ENCODE measurements at places on chromosomes 13 and 19.

DNA sequence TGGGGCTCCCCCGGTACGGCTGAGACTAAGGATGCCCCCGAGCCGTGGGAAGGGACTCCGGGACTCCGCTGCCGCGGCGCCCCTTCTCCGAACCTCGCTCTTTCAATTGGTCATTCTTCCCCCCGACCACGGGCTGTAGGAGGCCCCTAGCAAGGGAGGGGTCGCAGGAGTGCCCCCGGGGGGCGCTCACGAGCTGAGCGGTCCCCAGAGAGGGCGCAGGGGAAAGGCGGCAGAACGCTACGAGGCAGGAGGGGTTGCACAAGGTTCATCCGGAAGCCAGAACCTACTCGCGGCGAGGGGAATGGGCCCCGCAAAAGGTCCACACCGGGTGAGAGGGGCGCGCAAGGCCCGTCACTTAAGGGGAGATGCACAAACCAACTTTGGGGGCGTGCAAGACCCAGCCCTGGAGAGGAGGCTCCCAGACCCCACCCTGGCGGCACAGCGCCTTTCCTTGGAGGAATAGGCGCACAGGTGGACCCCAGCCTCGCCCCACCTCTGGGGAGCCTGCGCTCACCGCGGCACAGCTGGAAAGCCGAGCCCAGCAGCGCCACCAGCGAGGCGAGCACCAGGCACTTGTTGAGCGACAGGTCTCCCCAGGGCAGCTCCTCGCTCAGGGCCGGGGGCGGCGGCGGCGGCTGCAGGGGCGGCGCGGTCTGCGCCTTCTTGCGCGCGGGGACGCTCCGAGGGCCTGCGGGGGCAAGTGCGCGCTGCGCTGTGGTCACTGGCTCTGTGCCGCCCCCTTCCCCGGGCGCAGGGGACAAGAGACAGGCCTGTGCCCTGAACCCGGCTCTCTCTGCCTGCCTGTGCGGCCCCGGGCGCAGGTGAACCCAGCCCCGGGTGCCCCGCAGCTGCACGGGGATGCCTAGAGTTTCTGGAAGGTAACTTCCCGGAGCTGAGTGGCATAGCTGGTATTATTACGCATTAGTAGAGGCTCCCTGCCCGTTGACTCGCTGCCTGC lies 2.8 kb downstream of the JSRP1 start:
- peak; percentile 62 for DNase-seq

GRCh38 chr19:42121656-42122069 lies 10.6 kb downstream of the POU2F2 start:
- peak; percentile 87 for DNase-seq

DNA sequence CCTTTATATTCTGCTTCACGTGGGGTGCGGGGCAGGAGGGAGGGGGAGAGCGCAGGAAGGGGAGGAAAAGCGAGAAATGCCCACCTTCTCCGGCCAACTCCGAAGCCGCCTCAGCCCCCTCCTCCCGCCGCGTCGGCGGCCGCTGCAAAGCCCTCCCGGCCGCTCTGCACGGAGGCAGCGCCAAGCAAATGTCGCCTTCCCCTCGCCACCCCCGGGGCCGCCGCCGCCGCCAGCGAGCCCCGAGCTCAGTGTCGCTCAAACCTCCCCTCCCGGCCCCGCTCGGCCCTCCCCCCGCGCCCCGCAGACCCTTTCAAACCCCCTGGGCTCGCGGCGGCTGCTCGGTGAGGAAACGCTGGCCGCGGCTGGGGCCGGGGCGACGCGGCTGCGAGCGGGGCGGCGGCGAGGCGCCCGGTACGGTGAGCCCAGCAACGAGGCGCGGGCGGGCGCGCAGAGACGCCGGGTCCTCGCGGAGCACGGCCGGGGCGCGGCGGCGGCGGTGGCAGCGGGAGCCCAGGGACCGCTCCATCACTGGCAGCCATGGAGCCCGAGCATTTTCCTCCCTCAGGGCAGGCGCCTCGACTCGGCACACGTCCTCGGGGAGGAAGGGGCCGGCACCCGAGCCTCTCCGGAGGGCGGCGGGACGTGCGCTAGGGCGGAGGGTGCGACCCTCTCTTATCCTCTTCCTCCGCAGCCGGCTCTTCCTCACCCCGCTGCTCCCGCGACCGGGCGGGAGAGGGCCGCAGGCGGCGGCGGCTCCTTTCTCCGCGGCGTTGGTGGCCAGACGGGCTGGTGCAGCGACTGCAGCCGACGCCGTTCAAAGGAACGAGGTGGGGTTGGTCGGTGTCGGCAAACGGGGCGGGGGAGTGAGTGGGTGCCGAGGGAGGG lies 463 bp upstream of the TSC22D1 start:
- DNase-seq: peak; percentile 39

GRCh38 chr19:39119830-39120229 lies 5.8 kb upstream of the PAK4 start:
- no peak for DNase-seq

GRCh38 chr13:32264407-32264806 lies 50.8 kb downstream of the ZAR1L start:
- DNase-seq: no peak

DNA sequence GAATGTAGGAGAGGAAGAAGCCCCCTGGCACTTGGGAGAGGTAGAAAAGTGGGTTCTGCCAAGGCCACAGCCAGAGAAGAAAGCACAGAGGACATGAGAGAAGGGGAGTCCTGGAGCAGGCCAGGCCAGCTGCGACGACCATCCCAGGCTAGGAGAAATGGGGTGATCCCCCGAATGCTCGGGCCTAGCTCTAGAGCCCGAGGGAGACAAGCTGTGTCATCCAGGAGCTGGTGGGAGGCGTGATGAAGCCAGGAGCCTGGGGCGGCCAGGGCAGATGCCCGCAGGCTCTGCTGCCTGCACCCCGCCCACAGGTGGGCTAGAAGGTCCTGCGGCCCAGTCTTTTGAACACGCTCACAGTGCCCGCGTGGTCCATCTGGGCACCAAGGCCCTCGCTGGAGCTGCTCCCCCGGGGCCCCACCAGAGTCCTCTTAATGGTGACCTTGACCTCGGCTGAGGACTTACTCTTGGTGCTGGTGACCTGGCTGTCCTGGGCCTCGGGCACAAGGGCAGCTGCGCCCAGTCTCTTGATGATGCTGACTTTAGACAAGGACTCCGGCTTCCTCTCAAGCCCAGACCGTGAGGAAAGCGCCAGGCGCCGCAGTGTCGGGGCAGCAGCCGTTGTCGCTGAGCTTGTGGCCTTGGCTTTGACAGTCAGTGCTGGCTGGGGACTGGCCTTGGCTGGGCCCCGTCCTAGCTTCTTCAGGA lies 26.5 kb downstream of the C19orf47 start:
- no peak for DNase-seq

- no peak for DNase-seq
Measured at GRCh38 chr19:13599681-13600080, 93.4 kb upstream of the CACNA1A start.
